ENCODE measurements at places on chromosomes 3 and 15.
A peak's percentile ranks its signal among the peaks of the same experiment; 100 is the strongest.

DNA sequence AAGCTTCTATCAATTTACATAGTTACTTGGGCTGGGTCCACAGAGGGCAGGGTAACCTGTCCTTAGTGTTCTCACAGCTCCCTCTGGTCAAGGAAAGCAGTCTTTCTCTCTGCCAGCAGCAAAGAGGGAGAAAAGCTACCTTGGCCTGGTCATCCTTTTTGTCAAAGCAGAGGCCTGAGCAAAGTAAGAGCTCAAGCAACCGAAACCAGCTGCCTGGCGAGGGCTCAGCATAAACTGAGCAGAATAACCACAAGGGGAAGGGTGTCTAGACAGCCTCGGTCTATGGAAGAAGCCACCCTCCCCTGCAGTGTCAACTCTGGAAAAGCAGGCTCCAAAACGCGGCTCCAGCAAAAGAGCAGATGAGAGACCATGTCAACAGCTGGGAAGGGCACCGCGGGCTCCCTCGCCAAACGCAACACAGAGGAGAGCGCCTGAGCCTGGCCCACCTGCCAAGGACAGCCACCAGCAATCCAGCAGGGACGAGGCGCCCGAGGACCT lies 17.4 kb downstream of the LRIG1 start:
- DNase-seq = no peak

DNA sequence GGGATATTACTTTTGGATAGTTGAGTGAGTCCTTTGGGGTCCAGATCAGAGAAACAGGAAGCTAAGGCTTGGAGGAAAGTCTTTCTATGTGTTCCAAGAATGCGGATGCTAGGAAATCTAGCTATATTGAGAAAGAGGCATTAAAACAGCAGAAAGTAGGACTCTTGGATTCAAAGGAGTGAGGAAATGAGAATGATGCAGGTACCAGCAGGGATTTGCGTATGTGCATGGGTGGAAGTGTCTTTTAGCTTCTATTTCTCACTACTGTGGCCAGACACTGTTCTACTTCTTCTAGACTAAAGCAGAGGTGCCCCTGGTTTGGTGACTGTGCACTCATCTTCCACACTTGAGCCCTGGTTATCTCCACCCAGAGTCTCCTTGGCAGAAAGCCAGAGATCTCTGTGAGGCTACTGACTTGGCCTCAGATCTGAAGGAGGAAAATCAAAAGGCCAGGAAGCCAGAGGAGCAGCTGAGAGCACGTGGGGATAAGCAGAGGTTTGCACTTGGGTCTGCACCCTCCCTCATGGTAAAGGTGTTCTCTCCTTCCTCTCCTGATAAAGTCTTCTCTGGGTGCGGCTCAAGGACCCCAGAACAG lies 44.3 kb downstream of the ATP2B2 start:
- DNase-seq = no peak

- no peak for DNase-seq
Measured at GRCh38 chr3:139231555-139232281, 112.1 kb upstream of the MRPS22 start.

- no peak for DNase-seq
Measured at GRCh38 chr3:154122912-154123559, 1.8 kb downstream of the ARHGEF26 start.

GRCh38 chr3:18740631-18741583 lies 315.8 kb upstream of the SATB1 start:
- DNase-seq = no peak

GRCh38 chr3:63303238-63303637 lies 25.1 kb downstream of the SYNPR start:
- DNase-seq = no peak

DNA sequence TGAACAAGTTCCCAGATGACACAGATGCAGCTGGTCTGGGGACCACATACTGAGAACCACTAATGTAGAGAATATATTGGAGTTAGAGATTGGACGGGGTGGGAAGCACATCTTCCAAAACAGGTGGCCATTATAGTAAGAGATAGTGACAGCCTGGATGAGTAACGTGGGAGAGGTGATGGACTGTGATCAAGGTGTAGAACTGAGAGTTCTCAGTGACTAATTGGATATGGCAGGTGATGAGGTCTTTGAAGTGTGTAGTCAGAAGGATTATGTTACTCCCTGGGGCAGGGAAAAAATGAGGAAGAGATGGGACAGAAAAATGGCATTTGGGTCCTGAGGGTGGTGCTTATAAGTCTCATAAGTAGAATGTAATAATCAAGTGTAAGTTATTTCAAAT lies 66.6 kb downstream of the KCNMB2 start:
- no peak for DNase-seq

- no peak for DNase-seq
Measured at GRCh38 chr3:78940128-78940527, 827.7 kb downstream of the ROBO1 start.

GRCh38 chr3:159734681-159735080 lies 254.0 kb upstream of the IL12A start:
- no peak for DNase-seq

GRCh38 chr15:75161917-75162414 lies 39.7 kb upstream of the C15orf39 start:
- no peak for DNase-seq

GRCh38 chr3:172685331-172686214 lies 25.3 kb downstream of the NCEH1 start:
- DNase-seq = no peak

DNA sequence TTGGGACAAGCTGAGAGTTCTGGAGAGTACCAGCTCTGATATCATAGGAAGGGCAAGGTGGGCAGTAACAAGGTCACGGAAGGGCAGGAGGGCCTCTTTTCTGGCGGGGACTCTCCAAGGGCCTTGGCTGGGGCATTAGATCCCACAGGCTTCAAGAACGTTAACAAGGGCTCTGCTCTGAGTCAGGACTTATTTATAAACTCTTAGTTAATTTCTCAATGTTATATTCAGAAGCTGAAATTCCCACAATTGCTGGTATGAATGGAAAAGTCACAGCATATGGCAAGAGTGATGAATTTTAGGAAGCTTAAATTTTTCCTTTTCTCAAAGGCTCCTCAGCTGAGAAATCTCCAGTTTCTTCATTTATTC lies 320.2 kb upstream of the TBC1D5 start:
- DNase-seq = no peak

GRCh38 chr3:16400106-16400931 lies 113.2 kb downstream of the RFTN1 start:
- DNase-seq = no peak

- DNase-seq = no peak
Measured at GRCh38 chr3:71000483-71000882, 583.0 kb downstream of the FOXP1 start.

DNA sequence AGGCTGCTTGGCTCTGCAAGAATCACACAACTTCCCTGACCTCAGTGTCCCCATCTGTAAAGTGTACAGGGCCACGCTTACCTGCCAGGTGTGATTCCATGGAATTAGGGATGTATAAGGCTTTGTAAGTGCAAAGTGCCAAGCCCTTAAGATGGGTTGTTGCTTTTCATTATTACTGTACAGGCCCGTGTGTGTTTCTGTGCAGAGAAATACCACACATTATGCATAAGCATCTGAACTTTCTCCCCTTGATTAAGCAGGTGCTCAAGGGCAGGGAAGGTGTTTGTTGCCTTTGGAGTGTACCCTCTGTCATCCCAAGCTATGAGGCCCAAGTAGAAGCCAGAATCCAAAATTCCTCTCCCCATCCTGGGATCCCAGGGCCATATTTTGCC lies 13.6 kb upstream of the HRH1 start:
- no peak for DNase-seq

- DNase-seq = peak; percentile 22
Measured at GRCh38 chr15:39462691-39463090, 118.2 kb upstream of the THBS1 start.

Measured in HS-5 (cell line).